Activated CD4-positive, alpha-beta T cell treated with anti-CD3 and anti-CD28 coated beads, Interleukin-2, amount 10 ng/mL, durations not matched to agents 7 days and 5 days (primary cell): ENCODE measurements at places on chromosomes 11 and 22. TPM values are rescaled to one million over a fixed set of nuclear protein-coding genes. Genes with fewer than 3 reads are reported as not detected.

DNA sequence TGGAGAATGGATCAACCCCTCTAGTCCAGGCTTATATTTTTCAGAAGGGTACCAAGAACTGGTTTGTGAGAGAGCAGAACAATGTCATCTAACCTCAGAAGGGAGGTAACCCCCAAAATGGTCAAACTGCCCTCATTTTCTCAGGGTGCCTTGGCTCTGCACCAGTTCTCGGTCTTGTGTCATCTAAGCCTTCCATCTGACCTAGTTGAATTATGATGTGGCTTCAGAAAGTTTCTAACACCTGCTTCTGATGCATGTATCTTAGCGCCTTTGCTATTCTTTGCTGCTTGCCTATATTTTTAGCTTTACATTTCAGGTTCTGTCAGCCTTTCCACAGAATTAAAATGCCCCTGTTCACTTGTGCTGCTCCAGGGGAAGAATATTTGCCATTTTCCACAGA, 91.7 kb upstream of the E2F8 start:
- no peak for DNase-seq

- no peak for DNase-seq
Measured at GRCh38 chr11:45043755-45044475, 93.2 kb upstream of the TP53I11 start.

- DNase-seq: no peak
Measured at GRCh38 chr11:133271871-133272776, 260.2 kb downstream of the OPCML start.

The P4HA3 gene
- total RNA-seq: not detected

The PARVG gene
- 146 TPM for total RNA-seq

The ST14 gene
- total RNA-seq: not detected

The VSTM5 gene
- not detected for total RNA-seq

The MYO18B gene
- 2.0 TPM for total RNA-seq

The FAM111B gene
- 106 TPM for total RNA-seq
